NCI-H774 (cell line): ENCODE measurements at places on chromosomes 7 and 10.

DNA sequence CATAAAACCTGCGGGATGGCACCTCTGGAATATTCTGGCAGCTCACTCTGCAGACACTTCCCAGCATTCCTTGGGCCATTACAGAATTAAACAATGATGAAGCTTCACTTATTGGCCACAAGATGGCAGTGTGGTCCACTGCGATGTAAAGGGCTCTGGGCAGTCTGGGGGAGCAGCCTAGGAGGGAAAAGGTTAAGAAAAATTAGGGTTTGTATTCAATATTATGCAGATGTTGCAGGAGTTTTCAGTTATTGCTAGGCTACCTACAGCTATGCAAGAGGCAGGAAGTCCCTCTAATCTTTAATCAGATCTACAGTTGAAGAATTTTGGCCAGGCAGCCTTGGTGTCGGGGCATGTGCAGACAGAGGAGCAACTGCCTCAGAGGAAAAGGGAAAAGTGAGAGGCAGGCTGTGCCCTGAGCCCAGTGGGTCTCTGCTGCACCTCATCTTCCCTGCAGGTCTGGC, 233.2 kb upstream of the PRSS1 start:
- no peak for DNase-seq

DNA sequence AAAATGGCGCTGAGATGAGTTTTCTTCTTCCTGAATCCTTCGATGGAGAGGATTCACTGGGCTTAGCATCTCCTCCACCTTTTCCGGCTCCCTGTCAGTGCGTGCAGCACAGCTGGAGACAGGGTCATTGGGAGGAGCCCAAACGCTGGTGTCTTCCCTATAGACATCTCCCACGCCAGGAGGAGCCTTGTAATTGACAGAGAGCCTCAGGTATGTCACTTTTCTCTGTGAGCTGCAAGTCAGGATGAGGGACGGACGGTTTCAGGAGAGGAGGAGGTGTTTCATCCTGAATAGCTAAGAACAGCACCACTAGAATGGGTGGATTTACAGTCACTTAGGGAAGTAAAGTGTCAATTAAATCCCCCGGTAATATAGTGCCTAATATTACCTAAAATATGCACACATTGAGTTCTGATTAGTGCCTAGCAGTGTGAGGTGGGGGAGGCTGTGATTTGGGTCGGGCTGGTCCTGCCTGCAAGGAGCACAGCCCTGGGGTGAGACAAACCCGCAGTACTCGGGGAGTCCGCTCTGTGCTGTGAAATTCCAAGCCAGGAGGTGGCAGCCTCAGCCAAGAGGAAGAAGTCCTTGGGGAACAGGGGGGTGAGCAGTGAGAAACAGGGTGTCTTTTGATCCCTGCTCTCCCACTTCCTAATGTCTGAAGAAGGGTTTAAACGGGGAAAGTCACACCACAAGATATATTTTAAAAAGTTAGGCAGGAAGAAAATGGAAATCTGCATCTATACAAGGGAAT, 28.2 kb downstream of the IL15RA start:
- DNase-seq: peak; percentile 19

DNA sequence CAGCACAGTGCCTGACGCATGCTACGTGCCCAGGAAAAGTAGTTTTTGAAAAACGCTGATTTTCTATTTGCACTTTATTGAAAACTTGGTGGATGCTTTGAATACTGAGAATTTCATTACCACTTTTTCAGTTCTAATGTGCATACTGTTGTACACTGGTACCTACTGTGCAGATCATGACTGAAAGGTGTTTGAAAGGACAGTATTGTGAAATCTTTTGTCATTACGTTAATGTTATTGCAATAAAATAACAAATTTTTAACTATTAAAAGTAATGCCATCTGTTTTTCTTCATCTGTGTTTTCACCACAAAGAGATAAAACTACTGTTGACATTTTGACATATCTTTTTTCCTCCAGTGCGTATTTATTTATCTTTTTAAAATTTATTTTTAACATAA, 42.1 kb downstream of the CNNM2 start:
- no peak for DNase-seq

- no peak for DNase-seq
These were observed 45.3 kb downstream of the CYP17A1 start for GRCh38 chr10:102791754-102792395.

DNA sequence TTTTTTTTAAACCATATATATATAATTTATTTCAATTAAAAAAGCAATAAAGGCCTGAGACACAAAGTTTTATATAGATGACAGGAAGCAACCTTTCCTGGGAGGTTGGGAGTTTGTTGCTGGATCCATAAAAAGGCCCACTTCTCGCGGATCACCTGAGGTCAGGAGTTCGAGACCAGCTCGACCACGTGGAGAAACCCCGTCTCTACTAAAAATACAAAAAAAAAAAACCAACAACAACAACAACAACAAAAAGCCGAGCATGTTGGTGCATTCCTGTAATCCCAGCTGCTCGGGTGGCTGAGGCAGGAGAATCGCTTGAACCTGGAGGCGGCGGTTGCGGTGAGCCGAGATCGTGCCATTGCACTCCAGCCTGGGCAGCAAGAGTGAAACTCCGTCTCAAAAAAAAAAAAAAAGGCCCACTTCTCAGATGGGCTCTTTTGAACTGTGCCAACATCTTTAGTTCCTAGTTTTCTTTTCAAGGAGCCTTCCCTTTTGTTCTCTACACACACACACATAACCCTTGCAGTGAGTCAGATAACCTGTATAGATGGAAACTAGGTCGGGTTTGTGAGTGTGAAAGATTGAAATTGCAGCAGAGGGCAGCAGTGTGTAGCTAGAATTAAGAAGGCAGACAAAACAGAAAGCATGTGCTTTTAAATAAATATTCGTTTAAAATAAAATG, 1.2 kb upstream of the SMNDC1 start:
- peak; percentile 2 for DNase-seq

DNA sequence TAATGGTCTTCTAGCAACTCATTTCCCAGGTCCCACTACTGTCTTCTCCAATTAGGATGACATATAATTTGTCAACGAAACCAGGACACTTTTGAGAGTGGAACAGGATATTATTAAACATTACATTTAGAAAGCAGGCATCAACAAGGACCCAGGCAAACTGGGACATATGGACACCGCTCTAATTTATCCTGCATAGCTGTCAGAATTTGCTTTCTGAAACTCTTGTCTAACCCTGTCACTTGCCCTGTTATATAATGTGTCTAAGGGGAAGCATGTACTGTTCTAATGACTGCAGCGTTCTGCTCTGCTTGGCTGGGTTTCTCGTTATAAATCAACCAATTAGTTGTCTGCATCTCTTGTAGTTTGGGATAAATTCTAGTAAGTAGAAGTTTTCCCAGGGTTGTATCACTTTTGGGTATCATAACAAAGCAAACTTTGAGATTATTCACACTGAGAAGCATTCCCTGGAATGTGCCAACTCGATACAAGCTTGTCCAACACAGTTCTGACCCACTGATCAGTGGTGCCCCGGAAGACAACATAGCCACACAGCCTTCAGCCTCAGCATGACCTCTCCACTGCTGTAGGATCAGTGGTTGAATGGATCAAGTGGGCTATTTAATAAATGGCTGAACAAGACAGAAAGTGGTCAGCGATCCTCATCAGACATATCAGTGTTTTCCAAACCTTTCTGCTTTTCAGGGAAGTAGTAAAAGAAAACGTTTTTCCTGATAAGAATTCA, 228.1 kb downstream of the KIF20B start:
- DNase-seq: no peak

GRCh38 chr10:78396754-78397153, 363.1 kb downstream of the RPS24 start:
- no peak for DNase-seq

DNA sequence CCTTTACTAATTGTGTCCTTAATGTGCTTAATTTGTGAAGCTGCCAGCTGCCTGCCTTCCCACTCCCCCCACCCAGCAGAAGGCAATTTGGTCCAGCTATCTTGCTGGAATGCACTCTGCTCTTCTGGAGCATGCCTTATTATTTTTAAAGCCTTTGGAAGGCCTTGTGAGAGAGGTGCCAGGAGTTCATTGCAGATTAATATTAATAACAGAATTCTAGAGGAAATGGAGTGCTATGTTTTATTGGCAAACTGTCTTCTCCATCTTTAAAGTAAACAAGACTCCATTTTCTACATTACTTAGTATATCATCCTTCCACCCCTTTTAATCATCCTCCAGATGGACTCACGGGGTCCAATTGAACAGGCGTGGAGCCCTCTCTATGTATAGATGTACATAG, 50.8 kb upstream of the ZNF32 start:
- no peak for DNase-seq
